ENCODE measurements at places on chromosomes 16 and 17.

DNA sequence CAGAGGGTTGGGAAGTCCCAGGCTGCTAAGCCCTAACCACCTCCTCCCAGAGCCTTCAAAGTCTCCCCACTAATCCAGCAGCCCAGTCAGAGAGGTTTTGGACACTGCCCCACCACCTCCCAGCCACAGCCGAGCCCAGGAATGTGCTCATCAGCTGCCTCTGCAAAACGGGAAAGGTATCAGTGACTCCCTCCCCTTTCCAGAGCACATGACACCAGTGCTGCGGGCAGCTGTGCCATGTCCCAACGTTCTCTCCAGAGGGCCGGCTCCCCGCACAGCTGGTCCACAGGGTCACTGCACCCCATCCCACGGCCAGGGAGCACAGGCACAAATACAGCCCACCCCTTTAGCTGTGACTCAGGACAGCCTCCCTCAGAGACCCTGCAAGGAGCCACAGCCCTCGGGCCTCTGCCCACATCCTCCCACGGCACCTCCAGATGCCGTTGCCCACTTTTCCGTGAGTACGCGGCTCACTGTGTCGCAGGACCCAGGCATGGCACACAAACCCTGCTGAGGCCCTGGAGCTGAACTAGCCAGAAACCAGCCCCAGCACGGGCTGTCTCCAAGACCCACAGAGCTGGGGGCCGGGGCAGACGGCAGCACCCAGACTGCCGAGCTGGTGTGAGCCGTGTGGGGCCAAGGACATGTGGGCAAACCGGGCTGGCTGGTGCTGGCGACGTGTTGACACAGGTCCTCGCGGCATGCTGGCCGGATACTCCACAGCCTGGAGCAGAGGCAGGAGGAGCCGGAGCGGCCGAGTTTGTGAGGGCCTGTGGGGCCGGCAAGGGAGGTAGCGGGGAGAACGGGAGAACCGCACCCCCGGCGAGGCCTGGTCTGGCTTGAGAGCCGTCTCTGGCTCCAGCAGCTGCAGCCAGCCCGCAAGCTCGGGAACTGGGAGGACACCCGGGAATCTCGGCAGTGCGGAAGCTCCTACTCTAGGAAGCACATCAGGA is 6.3 kb upstream of the PPP1R27 start:
- DNase-seq, result no peak

DNA sequence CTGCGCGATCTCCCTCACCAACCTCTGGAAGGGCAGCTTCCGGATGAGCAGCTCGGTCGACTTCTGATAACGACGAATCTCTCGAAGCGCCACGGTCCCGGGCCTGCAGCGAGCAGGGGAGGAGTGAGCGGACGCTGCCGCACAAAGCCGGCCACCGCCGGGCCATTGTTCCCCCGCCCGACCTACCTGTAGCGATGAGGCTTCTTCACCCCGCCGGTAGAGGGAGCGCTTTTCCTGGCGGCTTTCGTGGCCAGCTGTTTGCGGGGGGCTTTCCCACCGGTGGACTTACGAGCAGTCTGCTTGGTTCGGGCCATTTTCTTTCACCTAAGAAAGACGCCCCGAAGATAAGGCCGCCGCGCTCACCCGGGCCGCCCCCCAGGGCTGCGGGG is 5.8 kb upstream of the UNK start:
- DNase-seq, result no peak

GRCh38 chr17:30519707-30520106 is 42.5 kb downstream of the GOSR1 start:
- peak; percentile 96 for DNase-seq

- no peak for DNase-seq
Measured at GRCh38 chr17:62628831-62629555, 1.5 kb downstream of the MRC2 start.

DNA sequence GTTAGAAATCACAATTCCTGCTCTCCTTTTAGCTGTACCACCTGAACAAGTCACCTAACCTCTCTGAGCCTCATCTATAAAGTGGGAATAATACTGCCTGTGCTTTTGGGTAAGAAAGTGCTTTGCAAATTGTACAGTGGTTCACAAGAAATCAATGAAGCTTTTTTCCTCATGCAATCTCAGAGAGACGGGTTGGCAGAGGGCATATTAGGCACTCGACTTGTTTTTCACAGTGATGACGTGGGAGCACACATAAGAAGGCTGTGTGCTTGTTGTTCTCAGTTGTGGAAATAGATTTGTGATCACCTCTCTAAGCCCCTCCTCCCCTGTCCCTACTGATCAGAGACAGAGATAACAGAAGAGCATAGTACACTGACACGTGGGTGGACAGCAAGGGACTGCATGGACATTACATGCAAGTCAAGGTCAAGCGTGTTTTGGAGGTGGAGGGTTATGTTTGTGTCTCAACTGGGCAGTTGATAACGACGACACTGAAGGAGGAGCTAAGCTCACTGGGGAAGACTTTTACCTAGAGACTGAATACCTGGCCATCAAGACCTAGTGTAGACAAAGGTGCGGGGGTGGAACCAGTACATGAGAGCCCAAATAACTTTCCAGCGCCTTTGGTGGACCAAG is 1.7 kb upstream of the GPT2 start:
- no peak for DNase-seq

GRCh38 chr17:1907909-1908698 is 78.3 kb downstream of the RPA1 start:
- no peak for DNase-seq

DNA sequence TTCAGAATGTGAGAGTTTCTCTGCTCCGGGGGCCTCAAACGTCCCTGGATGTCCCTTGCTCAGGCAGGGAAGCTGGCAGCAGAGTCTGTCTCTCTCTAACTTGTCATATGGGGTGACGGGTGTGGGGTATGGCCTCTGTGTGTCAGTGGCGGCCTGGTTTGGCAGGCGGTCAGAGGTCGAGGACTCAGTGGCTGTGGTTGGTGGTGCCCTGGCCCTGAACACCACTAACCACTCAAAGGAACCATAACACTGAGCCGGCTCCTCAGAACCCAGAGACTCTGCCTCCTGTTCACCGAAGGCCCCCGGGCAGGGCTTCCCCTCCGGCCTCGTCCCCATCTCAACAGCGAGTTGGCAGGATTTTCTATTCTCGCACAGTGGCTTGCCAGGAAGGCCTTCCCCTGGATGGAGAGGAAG is 677 bp downstream of the P2RX1 start:
- DNase-seq, result no peak

DNA sequence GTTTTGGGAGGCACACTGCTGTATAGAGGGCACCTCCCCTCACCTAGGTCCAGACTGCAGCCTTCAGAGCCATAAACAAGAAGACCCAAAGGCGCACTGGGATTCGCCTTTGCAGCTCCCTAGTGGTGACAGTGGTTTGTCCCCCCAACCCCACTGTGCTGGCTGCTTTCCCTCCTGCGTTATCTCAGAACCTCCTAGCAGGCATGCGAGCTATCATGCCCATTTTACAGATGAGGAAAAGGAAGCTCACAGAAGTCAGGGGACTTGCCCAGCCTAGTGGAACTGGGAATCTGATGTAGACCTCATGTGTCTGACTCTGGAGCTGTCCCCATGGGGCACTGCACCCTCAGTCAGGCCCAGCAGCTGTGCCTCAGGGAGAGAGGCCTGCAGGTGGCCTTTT is 115.2 kb downstream of the CLEC16A start:
- no peak for DNase-seq

GRCh38 chr17:4241535-4241934 is 22.2 kb downstream of the ANKFY1 start:
- DNase-seq, result no peak

GRCh38 chr16:27386674-27387073 is 15.3 kb upstream of the IL21R start:
- DNase-seq, result no peak

DNA sequence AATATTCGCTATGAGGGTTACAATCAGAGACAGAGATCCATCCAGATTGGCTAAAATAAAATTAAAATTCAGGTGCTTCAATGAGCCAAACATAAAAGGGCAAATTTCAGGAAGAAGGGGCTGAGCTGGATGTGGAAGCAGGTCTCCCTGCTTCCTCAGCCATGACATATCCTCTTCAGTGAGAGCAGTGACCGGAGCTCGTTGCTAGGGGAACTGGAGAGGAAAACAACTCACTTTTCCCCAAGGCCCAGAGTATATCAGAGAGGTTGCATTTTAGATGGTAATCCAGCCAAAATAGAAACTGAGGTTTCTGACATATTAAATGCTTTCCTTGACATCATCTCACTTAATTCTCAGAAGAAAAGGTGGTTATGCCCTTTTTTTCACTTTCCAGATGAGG is 503.5 kb downstream of the HS3ST4 start:
- DNase-seq, result no peak

DNA sequence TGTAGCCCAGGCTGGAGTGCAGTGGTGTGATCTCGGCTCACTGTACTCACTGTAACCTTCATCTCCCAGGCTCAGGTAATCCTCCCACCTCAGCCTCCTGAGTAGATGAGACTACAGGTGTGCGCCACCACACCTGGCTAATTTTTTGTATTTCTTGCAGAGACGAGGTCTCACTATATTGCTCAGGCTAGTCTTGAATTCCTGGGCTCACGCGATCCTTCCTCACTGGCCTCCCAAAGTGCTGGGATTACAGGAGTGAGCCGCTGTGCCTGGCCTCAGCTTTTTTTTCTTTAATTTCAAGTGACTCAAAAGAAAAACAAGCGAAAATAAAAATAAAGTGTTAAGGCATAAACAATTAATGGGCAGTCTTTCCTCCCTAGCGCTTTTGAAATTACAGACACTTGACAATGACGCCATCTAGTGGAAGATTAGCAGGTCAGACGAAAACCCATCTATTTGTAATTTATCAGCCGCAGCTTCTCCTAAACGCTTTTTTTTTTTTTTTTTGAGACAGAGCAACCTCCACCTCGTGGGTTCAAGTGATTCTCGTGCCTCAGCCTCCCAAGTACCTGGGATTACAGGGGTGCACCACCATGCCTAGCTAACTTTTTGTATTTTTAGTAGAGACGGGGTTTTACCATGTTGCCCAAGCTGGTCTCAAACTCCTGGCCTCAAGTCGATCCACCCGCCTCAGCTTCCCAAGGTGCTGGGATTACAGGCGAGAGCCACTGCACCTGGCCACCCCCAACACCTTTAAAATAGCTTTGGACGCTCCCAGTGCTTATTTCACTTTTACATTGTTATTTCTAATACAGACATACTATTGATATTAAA is 28.1 kb upstream of the PECAM1 start:
- peak; percentile 78 for DNase-seq

- no peak for DNase-seq
Measured at GRCh38 chr16:19437280-19437679, 19.6 kb downstream of the TMC5 start.

- no peak for DNase-seq
Measured at GRCh38 chr16:15701367-15701766, 51.3 kb downstream of the NDE1 start.

DNA sequence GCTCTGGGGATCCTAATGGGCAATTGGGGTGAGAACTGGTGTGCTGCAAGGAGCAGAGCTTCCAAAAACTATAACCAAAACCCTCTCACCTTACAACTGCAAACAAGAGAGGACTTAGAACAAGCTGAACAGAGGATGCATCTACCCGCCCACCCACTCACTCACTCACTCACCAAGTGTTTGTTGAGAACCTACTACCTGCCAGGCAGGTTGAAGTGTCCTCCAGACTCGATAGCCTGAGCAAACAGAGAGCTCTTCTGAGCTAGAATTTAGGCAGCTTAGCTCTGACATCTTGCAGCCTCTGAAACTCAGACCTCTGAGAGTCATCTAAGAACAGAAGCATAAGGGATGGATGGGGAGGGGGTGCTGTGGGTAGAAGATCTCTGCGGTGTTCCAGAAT is 41.2 kb downstream of the CACNG3 start:
- no peak for DNase-seq

- DNase-seq, result no peak
Measured at GRCh38 chr17:77218902-77219301, 78.1 kb downstream of the SEC14L1 start.

DNA sequence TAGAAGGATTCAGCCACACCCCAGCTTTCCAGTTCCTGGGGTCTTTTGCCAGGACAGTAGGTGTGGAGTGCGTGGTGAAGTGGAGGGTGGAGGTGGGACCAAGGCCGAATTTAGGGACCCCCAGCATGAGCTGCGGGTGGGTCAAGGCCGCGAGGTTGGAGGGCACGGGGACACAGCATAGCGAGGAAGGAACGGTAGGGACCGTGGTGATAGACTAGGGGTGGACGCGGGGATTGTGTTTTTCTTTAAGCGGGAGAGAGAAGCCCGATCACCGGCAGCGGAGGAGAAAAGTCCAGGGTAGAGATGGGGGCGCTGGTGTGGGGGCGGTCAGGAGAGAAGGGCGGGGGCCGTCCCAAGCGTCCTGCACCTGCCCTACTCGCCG is 261 bp upstream of the B4GALNT2 start:
- DNase-seq, result no peak

DNA sequence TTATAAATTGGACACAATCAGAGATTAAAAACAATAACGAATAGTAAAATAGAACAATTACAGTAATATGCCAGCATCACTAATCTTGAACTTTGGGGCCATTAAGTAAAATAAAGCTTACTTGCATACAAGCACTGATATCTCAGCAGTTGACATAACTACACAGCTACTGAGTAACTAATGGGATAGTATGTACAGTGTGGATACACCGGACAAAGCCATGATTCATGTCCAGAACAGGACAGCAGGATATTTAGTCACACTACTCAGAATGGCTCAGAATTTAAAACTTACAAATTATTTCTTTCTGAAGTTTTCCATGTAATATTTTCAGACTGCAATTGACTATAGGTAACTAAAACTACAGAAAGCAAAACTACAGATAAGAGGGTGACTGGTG is 427.5 kb downstream of the CDH13 start:
- DNase-seq, result no peak

Data from HFFc6 (cell line).